ENCODE measurements at places on chromosomes 1 and 21.

- DNase-seq, result no peak
These were observed 24.4 kb upstream of the HUNK start for GRCh38 chr21:31848326-31848985.

GRCh38 chr1:68826836-68827235 is 330.0 kb upstream of the DEPDC1 start:
- no peak for DNase-seq

DNA sequence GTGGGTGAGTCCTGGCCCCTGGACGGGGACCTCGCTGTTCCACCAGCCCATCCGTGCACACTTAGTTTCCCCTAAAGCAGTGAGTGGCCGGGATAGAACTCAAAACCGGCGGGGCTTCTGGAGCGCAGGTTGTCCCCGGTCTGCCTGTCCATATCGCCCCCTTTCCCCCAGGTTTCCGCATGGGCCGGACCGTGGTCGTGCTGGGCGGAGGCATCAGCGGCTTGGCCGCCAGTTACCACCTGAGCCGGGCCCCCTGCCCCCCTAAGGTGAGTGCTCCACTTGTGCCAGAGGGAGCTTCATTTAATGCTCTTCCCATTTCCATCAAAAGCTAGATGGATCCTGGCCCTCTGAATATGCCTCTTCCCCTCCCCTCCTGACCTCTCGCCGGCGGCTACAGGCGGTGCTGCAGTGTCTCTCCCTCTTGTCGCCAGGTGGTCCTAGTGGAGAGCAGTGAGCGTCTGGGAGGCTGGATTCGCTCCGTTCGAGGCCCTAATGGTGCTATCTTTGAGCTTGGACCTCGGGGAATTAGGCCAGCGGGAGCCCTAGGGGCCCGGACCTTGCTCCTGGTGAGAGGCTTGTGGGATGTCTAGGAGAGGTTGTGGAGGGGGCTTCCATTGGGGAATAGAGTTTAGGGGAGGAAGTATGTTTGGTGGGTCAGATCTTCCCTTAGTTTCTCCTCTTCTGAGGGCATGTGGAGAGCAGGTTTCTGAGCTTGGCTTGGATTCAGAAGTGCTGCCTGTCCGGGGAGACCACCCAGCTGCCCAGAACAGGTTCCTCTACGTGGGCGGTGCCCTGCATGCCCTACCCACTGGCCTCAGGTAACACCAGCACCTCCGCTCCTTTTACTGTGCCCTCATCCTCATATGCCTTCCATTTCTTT is 683 bp downstream of the PPOX start:
- DNase-seq, result no peak

DNA sequence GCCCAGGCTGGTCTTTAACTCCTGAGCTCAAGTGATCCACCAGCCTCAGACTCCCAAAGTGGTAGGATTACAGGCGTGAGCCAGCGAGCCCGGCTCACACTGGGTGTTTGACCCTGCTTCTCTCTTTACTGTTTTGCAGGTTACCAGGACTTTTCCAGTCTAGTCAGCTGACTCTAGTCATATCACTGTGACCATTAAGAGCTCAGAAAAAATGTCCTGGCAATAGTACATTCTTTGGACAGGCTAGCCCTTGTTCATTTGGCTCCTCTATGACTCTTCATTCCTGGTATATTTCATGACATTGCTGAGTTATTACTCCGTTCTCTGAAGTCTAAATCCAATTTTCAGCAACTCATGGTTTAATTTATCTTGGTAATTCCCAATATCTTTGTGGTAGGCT is 8.0 kb upstream of the CA6 start:
- no peak for DNase-seq

- no peak for DNase-seq
These were observed 53.2 kb upstream of the CFAP126 start for GRCh38 chr1:161420763-161421455.

DNA sequence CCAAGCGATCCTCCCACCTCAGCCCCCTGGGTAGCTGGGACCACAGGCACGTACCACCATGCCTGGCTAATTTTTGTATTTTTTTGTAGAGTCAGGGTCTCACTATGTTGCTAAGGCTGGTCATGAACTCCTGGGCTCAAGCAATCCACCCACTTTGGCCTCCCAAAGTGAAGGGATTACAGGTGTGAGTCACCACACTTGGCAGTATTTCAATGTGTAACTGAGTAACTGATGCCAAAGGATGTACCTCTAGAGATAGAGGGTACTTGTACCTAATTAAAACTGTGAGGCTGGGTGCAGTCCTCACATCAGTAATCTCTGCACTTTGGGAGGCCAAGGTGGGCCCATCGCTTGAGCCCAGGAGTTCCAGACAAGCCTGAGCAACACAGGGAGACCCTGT is 258.7 kb upstream of the DMRTA2 start:
- DNase-seq, result no peak

DNA sequence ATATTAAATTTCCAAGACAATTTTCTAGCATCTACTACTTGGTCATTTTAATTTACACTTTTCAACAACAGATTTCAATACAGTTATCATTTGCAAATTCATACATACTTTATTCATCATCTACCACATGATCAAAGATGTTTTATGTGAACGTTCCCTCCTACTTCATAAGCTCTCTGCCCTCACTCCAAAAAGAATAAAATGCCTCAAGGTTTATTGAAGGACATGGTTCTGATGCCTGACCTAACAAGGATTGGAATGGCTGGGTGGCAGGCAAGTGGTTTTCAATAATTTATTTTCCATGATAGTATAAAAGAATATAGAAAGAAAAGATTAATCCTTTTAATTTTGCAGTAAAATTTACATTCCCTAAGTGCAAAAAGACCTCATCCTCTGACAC is 5.4 kb downstream of the CDKN2C start:
- DNase-seq, result no peak

DNA sequence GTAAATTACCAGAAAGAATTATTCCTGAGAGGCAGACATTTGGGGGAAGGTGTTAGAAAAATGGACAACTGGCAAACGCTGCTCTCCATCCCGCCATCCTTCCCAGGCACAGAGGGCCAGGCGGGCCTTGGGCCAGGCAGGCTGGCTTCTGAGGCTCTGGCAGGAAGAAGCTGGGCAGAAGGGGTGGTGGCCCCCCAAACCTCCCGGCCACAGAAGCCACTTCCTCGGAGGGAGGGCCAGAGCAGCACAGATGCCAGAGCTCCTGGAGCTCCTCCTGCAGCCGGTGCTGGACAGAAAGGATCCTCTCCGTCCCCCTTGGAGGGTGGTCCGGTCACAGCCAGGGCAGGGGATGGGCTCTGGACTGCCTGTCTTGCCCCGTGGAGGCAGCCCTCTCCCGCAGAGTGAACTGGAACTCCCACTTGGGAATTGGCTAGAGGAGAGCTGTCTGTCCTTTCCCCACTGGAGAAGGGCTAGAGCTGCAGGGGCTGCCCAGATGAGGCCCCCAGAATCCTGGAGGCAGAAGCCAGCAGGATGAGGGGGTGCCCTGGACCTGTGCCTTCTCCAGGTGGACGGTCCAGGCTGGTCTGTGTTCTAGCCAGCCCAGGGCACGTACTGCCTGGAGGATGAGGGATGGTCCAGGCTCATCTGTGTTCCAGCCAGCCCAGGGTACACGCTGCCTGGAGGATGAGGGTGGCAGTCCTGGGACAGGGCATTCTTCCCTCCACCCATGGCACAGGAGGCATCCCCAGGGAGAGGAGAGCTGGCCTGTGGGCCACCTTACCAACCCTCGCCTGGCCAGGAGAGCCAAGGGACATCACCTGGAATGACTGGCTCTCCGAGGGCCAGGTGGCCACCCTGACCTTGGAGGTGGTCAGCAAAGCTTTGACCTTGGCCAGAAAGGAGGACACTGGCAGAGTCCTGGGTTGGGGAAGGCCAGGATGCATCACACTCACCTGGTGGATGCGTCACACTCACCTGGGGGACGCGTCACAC is 47.4 kb upstream of the ACTRT2 start:
- DNase-seq, result no peak

- DNase-seq, result no peak
These were observed 107.2 kb upstream of the WLS start for GRCh38 chr1:68339505-68339904.

DNA sequence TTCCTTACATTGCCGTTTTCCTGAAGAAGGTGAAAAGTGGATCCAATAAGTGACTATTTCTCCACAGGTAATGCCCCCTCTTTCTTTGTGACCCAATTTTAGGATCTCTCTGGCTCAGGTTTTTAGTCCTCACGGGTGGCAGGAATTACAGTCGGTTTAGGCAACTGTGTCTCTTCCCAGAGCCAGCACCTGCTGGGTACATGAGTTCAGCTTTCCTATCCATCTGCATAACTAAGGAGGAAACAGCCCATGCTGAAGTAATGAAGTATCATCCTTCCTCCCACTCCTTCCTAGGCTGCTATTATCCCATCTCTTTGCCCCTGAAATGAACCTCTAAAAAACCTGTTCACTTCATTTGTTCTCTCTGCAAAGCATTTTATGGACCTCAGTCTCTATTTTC is 544.6 kb downstream of the NEGR1 start:
- DNase-seq, result no peak

DNA sequence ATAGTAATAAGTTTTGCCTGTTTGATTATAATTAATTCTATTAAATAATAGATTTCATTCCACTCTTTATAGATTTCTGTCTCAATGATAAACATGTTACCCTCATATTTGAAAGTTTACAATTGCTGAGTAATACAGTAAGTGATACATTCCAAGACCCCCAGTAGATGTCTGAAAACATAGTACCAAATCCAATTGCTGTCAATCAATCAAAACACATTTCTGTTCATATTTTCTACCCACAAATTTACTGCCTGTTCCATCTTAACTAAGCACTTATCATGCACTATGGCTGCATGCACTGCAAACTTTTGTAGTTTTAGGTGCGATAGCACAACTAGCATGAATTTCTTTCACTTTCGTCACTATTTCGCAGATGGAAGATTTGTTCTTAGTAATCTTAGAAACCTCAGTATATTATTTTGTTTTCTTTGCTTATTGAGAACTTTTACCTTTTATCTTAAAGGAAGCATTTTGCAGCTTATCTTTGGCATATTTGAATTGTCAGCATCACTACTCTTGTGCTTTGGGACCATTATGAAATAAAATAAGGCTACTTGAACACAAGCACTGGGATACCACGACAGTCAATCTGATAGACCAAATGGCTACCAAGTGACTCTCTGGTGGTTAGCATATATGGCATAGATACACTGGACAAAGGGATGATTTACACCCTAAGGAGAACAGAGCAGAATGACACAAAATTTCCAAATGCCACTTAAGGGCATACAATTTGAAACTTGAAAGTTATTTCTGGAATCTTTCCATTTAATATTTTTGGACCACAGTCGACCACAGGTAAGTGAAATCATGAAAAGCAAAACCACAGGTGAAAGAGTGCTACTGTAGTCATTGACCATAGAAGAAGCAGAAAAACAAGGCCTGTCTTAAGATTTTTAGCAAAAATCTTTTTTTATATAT is 67.6 kb downstream of the RGS13 start:
- DNase-seq, result no peak

DNA sequence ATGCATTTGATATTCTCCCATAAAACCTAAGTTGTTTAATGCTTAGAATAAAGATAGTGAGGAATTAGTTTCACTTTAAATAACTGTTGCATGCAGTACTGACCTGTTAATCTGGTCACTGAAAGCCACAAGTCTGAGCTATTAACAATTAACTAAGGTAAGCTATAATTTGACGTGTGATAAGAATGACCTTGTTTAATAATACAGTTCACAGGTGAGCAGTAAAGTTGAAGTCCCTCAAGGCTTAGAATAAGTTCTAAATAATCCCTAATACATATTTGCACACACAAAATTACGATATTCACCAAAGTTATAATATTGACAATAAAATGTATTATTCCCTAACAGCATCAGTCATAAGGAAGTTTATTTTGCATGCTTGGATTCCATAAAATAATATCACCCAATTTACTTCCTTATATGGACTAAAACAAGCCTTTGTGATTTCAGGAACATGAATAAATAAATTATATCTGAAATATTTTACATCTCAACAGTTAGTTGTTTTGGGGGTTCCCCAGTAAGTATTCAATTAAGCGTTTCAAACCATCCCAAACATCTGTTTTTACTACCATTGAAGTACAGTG is 70.6 kb upstream of the CHRM3 start:
- no peak for DNase-seq

GRCh38 chr1:234706199-234706598 is 96.2 kb upstream of the IRF2BP2 start:
- DNase-seq, result no peak

- DNase-seq, result no peak
These were observed 70.0 kb upstream of the PTGS2 start for GRCh38 chr1:186750257-186750656.

DNA sequence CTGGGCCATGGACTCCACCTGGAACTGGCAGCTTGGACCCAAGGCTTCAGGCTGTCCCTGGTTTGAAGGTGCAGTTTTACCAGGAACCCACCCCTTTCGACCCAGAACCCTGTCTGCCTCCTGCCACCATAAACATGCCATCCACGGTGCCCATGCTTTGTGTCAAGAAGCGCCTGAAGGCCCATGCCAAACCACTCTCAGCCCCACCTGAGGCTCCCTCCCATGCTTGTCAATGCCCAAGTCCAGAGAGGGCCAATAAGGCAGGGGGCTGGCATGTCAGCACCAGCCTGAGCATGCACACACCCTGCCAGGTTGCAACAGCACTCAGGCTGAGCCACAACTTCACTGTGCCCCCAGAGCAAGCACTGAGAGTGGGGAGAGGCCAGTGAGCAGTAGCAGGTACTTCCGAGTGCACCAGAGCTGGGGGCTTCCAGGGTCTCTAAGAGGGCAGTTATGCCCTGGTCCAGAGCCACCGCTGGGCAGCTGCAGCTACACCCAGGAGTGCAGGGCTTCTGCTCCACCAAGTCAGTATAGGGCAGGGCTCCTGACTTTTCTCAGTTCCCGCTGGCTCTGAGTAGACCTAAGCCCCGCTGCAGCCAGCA is 1256.0 kb downstream of the AMY1C start:
- DNase-seq, result no peak

DNA sequence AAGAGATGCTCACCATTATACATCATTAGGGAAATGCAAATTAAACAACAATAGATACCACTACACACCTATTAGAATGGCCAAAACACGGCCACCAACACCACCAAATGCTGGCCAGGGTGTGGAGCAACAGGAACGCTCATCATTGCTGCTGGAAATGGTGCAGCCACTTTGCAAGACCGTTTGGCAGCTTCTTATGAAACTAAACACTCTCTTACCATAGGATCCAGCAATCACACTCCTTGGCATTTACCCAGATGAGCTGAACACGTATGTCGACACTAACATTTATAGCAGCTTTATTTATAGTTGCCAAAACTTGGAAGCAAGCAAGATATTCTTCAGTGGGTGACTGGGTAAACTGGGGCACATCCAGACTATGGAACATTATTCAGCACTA is 28.9 kb upstream of the ADARB1 start:
- no peak for DNase-seq

DNA sequence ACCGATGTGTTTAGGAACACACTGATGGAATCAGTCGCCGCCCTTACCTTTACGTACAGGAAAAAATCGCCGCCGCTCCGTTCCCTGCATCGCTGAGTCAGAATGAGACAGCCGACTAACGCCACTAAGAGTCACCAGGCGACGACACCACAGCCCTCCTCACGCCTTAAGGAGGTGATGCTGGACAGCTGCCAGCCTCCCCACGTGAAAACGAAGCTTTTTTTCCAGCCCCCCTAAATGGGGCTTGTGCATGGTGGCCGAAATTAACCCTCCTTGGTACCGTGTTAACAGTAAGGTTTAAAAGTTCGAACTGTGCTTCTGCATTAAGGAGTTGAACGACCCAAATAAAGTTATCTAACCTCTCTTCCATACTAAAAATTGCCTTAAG is 511 bp downstream of the DNTTIP2 start:
- DNase-seq, result no peak

Measured in NCI-H1930 (cell line).